Stimulated activated CD8-positive, alpha-beta memory T cell treated with anti-CD3 and anti-CD28 coated beads, Interleukin-7, amount 100 ng/mL, for 1 hour (primary cell): ENCODE measurements at places on chromosomes 12 and 14.

DNA sequence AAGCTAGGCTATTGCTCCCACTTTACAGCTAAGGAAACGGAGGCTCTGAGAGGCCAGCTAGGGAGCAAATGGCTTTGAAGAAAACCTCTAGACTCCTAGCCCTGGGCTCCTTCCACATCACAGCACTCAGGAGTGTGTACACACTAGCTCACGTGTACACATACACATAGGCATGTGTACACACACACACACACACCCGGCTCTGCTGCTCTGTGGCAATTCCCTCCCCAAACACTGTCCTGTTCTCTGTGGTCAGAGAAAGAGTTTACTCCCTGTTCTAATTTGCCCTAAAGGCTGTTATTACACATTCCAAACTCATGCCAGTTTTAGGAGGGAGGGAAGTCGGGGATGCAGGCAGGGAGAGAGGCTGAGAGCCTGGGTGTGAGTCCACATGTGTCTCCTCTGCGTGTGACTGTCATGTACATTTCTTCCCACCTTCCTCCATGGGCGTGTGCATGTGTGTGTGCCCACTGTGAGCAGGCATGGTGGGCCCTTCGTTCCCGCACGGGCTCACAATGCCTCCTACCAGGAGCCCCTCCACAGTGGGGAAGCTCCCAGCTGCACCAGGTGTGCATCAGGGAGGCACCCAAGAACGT is 14.2 kb downstream of the TRPV4 start:
- no peak for DNase-seq

GRCh38 chr14:77063571-77064171 is 34.4 kb upstream of the CIPC start:
- DNase-seq, result no peak

DNA sequence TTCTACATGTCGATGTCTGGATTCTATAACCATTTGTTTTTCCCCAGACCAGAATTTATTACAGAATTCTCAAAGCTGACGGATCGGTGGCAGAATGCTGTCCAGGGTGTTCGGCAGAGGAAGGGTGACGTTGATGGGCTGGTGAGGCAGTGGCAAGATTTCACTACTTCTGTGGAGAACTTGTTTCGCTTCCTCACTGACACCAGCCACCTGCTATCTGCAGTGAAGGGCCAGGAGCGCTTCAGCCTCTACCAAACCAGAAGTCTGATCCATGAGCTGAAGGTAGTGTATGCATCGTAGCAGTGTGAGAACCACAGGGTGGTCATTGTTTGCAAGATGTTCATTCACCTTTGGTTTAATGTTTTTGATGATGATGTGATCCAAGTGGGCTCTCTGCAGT is 124.0 kb downstream of the ESR2 start:
- no peak for DNase-seq

GRCh38 chr12:89311703-89312293 is 40.5 kb downstream of the DUSP6 start:
- no peak for DNase-seq

DNA sequence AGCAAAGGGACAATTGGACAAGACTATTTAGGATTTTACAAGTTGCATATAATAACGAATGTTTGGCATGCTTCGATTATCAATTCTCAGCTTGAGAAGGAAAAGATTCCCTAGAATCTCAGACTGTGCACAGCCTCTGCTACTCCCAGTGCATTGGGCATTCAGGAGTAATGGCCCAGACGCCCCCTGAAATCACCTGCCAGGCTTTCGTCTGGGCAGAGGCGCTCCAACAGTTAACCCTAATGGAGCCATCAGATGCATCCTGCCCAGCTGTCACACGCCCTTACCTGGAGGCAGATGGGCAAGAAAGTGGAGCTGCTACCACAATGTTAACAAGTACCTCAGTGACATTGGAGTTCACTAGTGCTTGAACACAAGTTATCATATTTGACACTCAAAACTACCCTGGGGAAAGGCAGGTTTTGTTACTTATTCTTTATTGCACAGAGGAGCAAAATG is 927 bp upstream of the LRP6 start:
- no peak for DNase-seq

DNA sequence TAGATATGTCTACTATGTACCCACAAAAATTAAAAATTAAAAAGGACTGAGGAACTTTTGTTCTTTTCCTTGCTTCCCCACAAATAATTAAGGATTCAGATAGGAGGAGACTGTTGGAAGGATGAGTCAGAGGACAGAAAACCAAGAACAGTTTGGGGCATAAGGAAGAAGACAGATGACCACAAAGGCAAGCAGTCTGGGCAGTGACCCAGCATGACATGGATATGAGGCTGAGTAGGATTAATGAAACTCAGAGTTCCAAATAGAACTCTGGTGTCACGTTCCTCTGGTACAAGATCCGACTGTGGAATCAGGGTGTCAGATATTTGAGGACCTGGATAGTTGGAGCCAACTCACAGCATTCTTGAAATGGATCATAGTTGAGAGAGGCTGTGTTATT is 89.3 kb upstream of the SLC38A4 start:
- DNase-seq, result no peak

- DNase-seq, result no peak
Observed at GRCh38 chr14:89922031-89922907, 32.3 kb downstream of the EFCAB11 start.

DNA sequence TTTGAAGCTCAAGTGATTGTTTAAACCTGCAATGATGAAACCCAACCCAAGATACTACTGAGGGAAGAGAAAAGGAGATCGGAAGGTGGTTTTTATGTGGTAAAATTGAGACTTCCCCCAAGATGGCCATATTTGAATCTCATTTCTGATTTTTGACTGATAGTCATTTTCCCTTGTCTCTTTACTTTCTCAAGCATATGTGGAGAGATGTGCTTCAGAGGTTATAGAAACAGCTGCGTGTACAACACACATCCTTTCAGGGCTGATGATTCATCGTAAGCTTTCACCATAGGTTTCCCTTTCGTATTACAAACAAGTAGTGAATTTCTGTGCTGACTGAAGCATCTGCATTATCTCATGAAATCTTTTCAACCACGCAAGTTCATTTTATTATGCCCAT is 276.2 kb downstream of the EMP1 start:
- no peak for DNase-seq

DNA sequence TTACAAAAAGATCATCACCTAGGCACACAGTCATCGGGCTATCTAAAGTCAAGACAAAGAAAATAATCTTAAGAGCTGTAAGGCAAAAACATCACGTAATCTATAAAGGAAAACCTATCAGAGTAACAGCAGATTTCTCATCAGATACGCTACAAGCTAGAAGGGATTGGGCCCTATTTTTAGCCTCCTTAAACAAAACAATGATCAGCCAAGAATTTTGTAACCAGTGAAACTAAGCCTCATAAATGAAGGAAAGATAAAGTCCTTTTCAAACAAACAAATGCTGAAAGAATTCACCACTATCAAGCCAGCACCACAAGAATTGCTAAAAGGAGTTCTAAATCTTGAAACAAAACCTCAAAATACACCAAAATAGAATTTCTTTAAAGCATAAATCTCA is 191.6 kb upstream of the BMP4 start:
- DNase-seq, result no peak

GRCh38 chr14:36426836-36427235 is 93.2 kb downstream of the NKX2-1 start:
- no peak for DNase-seq

DNA sequence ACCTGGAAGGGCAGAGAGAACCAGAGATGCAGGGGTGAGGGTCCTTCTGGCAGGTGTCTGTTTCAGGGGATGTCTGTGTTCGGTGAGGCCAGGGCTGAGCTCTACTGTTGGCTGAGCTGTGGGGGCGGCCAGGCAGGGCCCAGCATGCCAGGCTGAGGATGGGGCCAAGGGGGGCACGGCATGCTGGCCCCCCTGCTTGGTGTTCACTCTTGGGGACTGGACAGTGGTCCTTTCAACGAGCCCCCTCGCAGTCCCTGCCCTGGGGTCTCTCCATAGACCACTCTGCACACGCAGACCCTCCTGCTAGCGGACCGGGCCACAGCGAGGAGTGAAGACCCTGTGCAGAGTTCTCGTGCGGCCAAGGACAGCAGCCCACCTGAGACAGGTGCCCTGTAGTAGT is 56.3 kb downstream of the KIF26A start:
- DNase-seq, result no peak
